Urinary bladder (tissue), 4 donors: ENCODE measurements at places on chromosomes 4 and X. TPM values are rescaled to one million over a fixed set of nuclear protein-coding genes. Genes with fewer than 3 reads are reported as not detected.

Gene SORCS2
- polyA plus RNA-seq = 5.3 TPM

Gene ADAM29
- not detected for polyA plus RNA-seq

Gene MAP7D3
- 10.8 TPM for polyA plus RNA-seq

Gene GNRHR
- not detected for polyA plus RNA-seq

Gene SULT1E1
- 0.16 TPM for polyA plus RNA-seq

Gene DNAAF6
- not detected for polyA plus RNA-seq

Gene GUCY1B1
- polyA plus RNA-seq = 8.0 TPM
